D341Med (cell line): ENCODE measurements at places on chromosomes 3 and 15.

DNA sequence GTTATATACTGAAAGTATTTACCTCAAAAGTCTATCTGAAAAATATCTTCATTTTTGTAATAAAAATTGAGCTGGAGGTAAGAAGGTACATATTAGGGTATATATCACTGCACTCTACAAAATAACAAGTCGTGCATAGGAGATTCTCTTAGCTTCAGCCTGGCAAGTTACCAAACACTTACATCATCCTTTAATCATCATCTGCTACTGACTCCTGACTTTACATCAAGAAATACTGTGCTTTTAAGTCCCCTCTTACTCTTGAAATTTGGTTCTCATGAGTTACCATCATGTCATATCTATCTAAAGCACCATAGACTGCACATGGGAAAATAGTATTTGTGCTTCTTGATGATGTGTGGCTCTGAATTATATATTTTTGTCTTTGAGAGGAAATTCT lies 50.8 kb downstream of the LYSMD4 start:
- DNase-seq, result peak; percentile 30

DNA sequence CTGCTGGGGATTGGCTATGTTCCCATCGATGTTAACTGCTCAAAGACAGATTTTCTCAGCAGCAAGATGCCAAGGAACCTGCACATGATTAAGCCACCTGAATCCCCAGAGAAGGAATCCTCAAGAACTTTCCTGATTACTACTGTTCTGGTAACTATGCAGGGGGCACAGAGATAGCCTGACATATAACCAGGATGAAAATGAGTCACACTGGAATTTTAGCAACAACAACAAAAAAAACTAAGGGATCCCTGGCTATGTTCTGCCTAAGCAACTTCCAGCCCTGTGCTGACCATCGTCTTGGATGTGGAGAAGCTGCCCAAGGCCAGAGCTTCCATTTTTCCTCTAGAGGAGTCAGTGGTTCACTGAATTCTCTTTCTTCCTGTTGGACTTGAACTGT lies 13.8 kb downstream of the RIOX2 start:
- no peak for DNase-seq

DNA sequence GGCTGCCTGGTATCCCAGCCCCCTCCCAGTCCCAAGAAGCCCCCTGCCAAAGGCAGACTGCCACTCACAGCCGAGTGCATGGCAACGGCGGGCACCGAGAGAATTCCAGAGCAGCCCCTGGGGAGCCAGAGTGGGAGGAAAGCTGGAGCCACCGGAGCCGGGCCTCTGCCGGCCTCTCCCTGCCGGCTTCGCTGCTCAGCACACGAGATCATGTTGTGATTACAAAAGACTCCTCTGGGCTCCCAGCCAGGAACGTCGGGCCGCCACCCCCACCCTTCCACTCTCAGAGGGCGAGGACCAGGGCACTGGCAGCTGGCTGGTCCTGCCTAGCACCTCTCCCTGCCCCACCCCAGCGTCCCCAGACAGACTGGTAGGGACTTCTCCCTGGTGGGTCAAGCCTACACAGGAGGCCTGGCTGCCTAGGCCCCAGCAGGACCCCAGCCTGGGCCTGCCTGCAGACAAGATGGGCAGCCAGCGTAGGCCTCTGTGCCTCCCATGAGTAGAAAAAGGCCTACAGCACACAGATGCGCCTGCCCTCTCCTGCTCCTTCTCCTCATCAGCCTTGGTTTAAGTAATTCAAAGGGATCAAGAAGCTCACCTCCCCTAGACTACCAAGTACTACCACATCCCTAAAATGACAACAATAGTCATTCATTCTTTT lies at the start of gene CCDC9B:
CCDC9B (minus strand) TSS at position 200 of the 661 bp plus-strand sequence; CDS start at position 80, 120 bp downstream.
- peak; percentile 87 for DNase-seq

DNA sequence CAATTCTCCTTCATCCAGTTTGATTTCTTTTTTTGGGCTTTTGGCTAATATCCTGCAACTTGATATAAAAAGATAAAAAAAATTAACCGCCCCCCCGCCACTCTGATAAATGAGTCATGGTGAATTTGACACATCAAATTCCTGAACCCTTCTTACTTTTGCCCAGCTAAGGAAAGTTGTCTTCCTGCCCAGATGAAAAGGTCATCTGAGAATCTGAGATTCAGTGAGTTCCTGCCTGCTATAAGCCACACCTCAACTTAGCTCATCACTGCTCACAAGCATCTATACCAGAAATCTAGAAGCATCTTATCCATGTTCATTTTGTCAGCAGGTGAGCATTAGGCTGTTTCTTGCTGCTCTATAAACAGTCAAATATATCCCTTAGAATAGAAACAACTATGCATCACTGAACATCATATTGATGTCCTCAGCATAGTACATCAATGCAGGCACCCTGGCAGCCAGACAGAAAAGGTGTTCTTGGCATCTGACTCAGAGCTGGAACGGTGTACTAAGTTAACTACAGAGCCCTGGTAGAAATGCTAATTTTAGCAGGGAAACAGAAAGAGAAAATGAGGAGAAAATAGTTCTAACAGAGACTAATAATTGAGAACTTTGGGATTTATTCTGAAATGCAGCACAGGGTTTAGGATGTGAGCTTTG lies 77.1 kb downstream of the SEMA6D start:
- no peak for DNase-seq

- DNase-seq, result no peak
Observed at GRCh38 chr3:147371140-147371539, 35.2 kb downstream of the ZIC4 start.
